ENCODE measurements at places on chromosomes 13 and 19. TPM values are rescaled to one million over a fixed set of nuclear protein-coding genes. Genes with fewer than 3 reads are reported as not detected.

DNA sequence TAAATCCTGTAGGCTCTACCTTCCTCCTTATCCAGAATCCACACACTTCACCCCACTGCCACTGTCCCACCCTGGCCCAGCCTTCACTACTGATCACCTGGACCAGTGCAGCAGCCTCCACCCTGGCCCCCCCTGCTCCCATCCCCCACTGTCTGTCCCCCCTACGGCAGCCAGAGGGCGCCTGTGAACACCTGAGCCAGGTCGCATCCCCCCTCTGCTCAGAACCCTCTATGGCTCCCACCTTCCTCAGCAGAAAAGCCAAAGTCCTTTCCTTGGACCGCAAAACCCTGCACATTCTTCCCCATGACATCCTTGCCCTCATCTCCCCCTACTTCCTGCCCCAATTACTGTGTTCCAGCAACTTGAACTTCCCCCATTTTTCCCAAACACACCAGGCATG, 20.6 kb downstream of the ELAVL3 start:
- H3K27me3 ChIP-seq = peaks cover 4% of the 10 kb centered on the region
- no peak overlapping the region for H3K4me3 ChIP-seq
- no peak for DNase-seq
- H3K4me1 ChIP-seq = no peaks in the 10 kb centered on the region
- H3K36me3 ChIP-seq = no peaks in the 10 kb centered on the region

DNA sequence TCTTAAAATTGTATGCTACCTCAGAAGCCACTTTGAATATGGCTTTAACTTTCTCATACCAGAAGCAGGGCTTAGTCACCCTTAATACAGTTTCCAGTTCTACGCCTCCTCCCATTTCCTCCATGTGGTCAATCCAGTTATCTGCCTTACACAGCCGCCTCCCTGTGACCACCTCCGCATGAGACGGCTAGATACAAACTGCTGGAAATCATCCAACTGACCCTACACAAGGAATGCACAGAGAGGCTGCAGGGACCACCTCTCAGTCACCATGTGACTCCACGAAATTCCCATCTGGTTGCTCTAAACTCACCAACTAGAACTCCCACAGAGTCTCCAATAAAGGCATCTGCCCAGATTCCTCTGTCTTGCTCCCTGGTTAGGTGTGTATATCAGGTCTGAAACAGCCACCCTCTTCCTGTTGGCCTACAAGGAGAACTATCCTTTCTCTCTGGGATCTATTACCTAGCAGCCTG, 6.8 kb downstream of the ZNF564 start:
- no peaks in the 10 kb centered on the region for H3K27me3 ChIP-seq
- H3K36me3 ChIP-seq = peaks cover 20% of the 10 kb centered on the region
- no peak for DNase-seq

- H3K27me3 ChIP-seq = no peaks in the 10 kb centered on the region
- no peaks in the 10 kb centered on the region for H3K36me3 ChIP-seq
- H3K4me3 ChIP-seq = no peak overlapping the region
- H3K4me1 ChIP-seq = peaks cover 6% of the 10 kb centered on the region
- H3K27ac ChIP-seq = no peak overlapping the region
Observed at GRCh38 chr13:40464337-40465014, 202.0 kb downstream of the FOXO1 start.

- DNase-seq = no peak
- H3K27ac ChIP-seq = peak overlapping the region; percentile 64
- peak overlapping the region; percentile 82 for H3K4me3 ChIP-seq
- no peaks in the 10 kb centered on the region for H3K36me3 ChIP-seq
Observed at GRCh38 chr13:51804295-51805172, 571 bp upstream of the DHRS12 start.

DNA sequence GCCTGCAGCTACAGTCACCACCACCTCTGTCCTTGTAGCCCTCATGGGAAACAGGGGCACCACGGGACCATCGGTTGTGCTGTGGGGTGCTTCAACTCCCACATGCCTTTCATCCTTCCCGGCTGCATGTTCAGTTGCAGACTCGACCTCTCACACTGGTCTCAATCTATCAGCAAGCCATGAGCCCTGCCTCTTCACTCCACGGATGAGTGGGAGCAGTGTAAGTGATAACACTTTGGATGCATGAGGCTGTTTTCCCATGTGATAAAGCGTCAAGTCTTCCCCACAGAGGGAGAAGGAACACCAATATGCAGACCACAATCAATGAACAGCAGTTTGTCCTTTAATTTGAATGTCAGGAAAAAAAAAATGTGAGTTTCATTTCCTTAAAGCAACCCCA, 12.2 kb downstream of the SERP2 start:
- peaks cover 8% of the 10 kb centered on the region for H3K36me3 ChIP-seq
- DNase-seq = no peak
- H3K4me1 ChIP-seq = peaks cover 13% of the 10 kb centered on the region
- no peak overlapping the region for H3K27ac ChIP-seq
- H3K4me3 ChIP-seq = no peak overlapping the region
- no peaks in the 10 kb centered on the region for H3K27me3 ChIP-seq

DNA sequence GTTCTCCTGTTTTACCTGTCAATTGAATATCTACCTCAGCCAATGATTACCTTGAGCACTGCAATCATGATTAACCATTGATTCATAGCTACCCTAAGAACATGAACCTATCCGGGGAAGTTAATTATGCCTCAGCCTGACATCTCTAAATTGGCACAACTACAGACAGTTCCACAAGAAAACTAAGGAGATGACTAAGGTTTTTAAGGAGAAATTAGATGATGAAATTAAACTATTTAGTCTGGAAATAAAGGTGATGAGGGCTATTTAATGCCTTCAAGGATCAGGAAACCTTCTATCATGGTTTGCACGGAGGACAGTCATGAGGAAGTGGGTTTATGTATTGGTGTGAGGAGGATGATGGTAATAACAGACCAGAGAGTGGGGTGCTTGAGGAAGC, 203.4 kb downstream of the COL4A1 start:
- no peak overlapping the region for H3K4me3 ChIP-seq
- H3K4me1 ChIP-seq = peaks cover 12% of the 10 kb centered on the region

DNA sequence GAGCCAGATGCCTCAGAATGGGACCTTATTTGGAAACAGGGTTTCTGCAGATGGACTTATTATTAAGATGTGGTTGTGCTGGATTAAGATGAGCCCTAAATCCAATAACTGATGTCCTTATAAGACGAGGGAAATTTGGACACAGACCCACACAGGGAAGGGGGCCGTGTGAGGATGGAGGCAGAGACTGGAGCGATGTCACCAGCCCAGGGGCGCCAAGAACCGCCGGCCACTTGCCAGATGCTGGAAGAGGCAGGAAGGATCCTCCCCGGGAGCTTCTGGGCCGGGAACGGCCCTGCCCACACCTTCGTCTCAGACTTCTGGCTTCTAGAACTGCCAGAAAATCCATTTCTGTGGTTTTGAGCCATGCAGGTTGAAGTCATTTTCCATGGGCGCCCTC, 26.6 kb downstream of the GNG7 start:
- peaks cover 19% of the 10 kb centered on the region for H3K27me3 ChIP-seq
- DNase-seq = no peak
- peaks cover 11% of the 10 kb centered on the region for H3K4me1 ChIP-seq
- no peaks in the 10 kb centered on the region for H3K36me3 ChIP-seq

DNA sequence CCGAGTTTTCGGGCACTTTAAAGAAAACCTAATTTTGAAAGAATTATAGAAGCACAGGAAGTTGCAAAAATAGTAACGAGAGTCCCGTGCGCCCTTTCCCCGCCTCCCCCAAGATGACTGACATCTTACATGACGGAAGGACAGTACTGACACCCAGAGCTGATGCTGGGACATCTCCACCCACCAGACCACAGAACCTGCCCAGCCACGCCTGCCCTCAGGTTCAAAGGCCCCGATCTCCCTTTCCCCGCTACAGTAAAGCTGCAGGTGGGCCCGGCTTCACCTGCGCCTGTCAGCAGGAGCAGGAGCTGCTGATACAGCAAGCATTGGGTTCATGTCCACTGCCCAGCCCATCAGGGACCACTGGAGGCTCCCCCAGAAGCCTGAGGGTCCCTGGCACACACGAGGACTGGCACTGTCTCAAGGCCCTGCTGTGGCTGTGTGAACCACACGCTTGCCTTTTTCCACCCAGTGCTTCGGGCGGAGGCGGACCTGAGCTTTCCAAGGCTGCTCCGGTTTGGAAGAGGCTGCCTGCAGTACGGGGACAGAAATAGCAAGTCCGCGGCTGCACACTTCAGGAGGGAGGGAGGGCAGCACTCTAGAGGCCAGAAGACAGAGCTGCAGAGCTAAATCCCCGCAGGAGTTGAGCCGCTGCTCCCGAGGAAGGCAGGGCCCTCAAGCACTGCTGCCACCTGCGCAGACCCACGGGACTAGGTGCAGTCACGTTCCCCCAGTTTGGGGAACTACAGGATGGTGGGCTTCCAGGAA, 8.7 kb downstream of the MAP2K2 start:
- H3K4me3 ChIP-seq = no peak overlapping the region
- no peaks in the 10 kb centered on the region for H3K27me3 ChIP-seq
- no peak for DNase-seq

DNA sequence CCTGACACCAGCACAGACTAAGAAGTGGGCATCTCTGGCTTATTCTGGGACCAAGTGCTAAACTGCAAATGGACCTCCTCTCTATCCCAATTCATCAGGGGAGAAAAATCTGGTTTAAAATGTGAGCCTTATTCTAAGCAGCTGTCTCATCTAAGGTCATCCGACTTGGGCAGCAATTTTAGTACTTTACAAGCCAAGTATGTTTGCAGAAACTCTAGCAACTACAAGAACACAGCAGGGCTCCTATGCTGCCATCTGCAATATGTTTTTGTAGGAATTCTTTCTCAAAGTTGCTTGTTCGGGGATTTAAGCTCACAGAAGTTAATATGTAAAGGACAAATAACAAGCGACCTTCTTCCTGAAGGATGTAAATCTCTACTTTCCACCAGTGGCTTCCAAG, 113.1 kb downstream of the FOXO1 start:
- peak overlapping the region; percentile 10 for H3K27ac ChIP-seq
- no peaks in the 10 kb centered on the region for H3K36me3 ChIP-seq
- no peaks in the 10 kb centered on the region for H3K27me3 ChIP-seq
- peaks cover 43% of the 10 kb centered on the region for H3K4me1 ChIP-seq
- no peak for DNase-seq

DNA sequence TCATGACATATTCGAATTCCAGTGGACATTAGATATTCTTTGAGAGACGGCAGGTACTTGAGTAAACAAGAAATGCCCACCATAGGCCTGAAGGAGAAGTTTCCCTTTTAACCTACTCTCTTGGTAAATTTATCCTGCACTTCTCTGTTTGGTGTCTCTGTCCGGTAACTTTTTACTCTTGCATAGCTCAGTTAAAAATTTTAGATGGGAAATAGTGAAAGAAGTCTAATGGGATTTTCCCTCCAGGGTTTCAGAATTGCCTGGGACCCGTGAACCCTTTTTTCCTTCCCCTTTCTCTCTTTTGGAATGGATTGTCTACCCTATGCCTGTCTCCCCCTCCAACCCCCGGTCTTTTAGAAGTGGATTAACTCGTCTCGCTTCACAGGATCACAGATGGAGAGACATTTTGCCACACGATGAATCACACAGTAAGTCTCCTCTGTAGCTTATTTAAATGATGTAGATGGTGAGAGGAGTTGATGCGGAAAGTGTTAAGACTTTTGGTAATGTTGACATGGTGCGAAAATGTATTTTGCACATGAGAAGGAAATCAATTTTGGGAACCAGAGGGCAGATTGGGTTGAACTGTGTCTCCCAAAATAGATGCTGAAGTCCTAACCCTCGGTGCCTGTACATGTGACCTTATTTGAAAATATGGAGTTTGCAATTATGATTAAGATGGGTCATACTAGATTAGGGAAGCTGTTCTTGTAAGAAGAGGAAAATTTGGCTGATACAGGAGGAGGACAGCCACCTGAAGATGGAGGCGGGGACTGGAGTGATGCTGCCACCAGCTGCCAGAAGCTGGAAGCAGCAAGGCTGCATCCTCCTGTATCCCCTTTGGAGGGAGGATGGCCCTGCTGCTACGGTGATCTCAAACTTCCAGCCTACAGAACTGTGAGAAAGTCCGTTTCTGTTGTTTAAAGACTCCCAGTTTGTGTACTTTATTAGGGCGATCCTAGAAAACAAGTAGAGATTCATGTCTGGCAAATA, 711 bp upstream of the MIPEP start:
- peaks cover 22% of the 10 kb centered on the region for H3K4me1 ChIP-seq
- H3K36me3 ChIP-seq = peaks cover 2% of the 10 kb centered on the region
- peak overlapping the region; percentile 91 for H3K27ac ChIP-seq
- no peaks in the 10 kb centered on the region for H3K27me3 ChIP-seq
- peak overlapping the region; percentile 79 for H3K4me3 ChIP-seq

- H3K4me1 ChIP-seq = peaks cover 3% of the 10 kb centered on the region
- DNase-seq = no peak
- H3K36me3 ChIP-seq = no peaks in the 10 kb centered on the region
- H3K4me3 ChIP-seq = no peak overlapping the region
- peaks cover 34% of the 10 kb centered on the region for H3K27me3 ChIP-seq
- H3K27ac ChIP-seq = no peak overlapping the region
Observed at GRCh38 chr19:30682999-30683536, 310.9 kb downstream of the ZNF536 start.

Gene RPL18
- total RNA-seq = 727 TPM

Gene PRSS57
- not detected for total RNA-seq

Gene IGFLR1
- total RNA-seq = 1.4 TPM

Gene CEACAM7
- total RNA-seq = not detected

Gene RAB20
- 7.8 TPM for total RNA-seq

Measured in chondrocyte (in vitro differentiated cells).